ENCODE measurements at places on chromosomes 2 and 18. TPM values are rescaled to one million over a fixed set of nuclear protein-coding genes. Genes with fewer than 3 reads are reported as not detected.

- no peak for DNase-seq
- H3K4me1 ChIP-seq, result no peaks in the 10 kb centered on the region
- H3K36me3 ChIP-seq, result no peaks in the 10 kb centered on the region
- H3K4me3 ChIP-seq, result no peak overlapping the region
Measured at GRCh38 chr2:107407974-107408373, 418.7 kb upstream of the RGPD4 start.

DNA sequence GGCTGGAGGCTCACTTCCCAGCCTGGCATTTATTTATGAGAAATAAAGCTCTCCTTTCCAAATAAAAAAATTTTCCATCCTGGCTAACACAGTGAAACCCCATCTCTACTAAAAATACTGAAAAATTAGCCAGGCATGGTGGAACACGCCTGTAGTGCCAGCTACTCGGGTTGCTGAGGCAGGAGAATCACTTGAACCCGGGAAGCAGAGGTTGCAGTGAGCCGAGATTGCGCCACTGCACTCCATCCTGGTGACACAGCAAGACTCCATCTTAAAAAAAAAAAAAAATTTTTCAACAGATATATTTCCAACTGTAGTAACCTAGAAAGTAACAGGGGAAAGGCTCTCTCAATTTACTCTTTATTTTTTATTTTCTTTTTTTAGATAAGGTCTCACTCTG is 6.1 kb upstream of the PCBP1 start:
- DNase-seq, result peak; percentile 8
- peaks cover 73% of the 10 kb centered on the region for H3K36me3 ChIP-seq
- H3K27me3 ChIP-seq, result no peaks in the 10 kb centered on the region
- peaks cover 33% of the 10 kb centered on the region for H3K4me1 ChIP-seq
- no peak overlapping the region for H3K4me3 ChIP-seq

GRCh38 chr2:167254721-167255120 is 366.4 kb downstream of the XIRP2 start:
- H3K4me3 ChIP-seq, result no peak overlapping the region
- no peak overlapping the region for H3K27ac ChIP-seq
- no peaks in the 10 kb centered on the region for H3K4me1 ChIP-seq
- H3K36me3 ChIP-seq, result no peaks in the 10 kb centered on the region
- no peak for DNase-seq

DNA sequence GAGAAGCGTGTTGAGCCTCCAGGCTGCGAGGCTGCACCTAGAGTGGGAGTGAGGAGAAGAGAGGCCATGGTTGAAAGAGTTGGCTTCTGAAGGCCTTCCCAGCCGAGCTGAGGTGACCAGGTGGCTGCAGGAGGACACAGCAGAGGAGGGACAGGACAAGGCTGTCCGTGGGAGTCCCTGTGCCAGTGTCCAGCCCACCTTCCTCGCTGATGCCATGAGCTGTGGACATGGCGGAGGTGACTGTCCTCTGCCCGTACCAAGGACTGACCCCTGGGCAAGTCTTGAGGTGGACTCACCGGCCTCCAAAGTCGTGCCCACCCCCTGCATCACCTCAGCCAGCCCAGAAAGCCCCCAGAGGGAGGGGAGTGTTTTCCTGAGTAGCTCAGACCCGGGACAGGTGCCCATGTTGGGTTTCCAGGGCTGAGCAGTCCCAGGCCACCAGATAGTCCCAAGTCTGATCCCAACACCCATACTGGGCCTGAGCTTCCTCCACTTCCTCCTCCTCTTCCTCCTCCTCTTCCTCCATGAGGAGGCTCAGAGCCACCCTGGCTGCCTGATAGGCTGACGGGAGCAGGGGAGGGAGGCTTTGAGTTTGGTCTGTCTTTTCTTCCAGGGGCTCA is 43.0 kb upstream of the FOSL2 start:
- no peak overlapping the region for H3K27ac ChIP-seq
- H3K36me3 ChIP-seq, result no peaks in the 10 kb centered on the region
- H3K4me3 ChIP-seq, result no peak overlapping the region
- H3K27me3 ChIP-seq, result no peaks in the 10 kb centered on the region
- peaks cover 14% of the 10 kb centered on the region for H3K4me1 ChIP-seq

- no peak overlapping the region for H3K27ac ChIP-seq
- peaks cover 3% of the 10 kb centered on the region for H3K4me1 ChIP-seq
- H3K27me3 ChIP-seq, result no peaks in the 10 kb centered on the region
- DNase-seq, result no peak
- H3K4me3 ChIP-seq, result no peak overlapping the region
- no peaks in the 10 kb centered on the region for H3K36me3 ChIP-seq
Measured at GRCh38 chr18:13291299-13291698, 72.7 kb downstream of the LDLRAD4 start.

DNA sequence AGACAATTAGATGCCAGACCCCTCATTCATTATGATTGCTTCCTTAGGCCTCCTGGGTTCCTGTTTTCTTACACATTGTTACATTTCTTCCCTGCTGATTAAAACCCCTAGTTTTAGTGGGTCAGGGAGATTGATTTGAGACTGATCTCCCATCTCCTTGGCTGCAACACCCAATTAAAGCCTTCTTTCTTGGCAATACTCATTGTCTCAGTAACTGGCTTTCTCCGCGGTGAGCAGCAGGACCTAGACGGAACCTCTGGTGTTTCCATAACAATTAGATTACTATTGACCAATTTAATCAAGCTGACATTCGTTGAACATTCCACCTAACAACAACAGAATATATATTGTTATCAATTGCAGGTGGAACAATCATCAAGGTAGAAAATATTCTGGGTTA is 1676.4 kb upstream of the SLC39A10 start:
- H3K27me3 ChIP-seq, result no peaks in the 10 kb centered on the region
- no peaks in the 10 kb centered on the region for H3K4me1 ChIP-seq
- no peaks in the 10 kb centered on the region for H3K36me3 ChIP-seq
- no peak overlapping the region for H3K27ac ChIP-seq
- no peak for DNase-seq
- H3K4me3 ChIP-seq, result no peak overlapping the region

- no peak overlapping the region for H3K27ac ChIP-seq
- peaks cover 3% of the 10 kb centered on the region for H3K4me1 ChIP-seq
- H3K36me3 ChIP-seq, result no peaks in the 10 kb centered on the region
- no peaks in the 10 kb centered on the region for H3K27me3 ChIP-seq
- no peak overlapping the region for H3K4me3 ChIP-seq
Measured at GRCh38 chr2:18598848-18599484, 9.6 kb upstream of the NT5C1B start.

GRCh38 chr2:102166189-102166845 is 20.5 kb upstream of the IL1RL2 start:
- H3K27ac ChIP-seq, result no peak overlapping the region
- peaks cover 31% of the 10 kb centered on the region for H3K4me1 ChIP-seq
- no peaks in the 10 kb centered on the region for H3K27me3 ChIP-seq
- H3K4me3 ChIP-seq, result no peak overlapping the region

- no peak overlapping the region for H3K27ac ChIP-seq
- no peaks in the 10 kb centered on the region for H3K4me1 ChIP-seq
- H3K36me3 ChIP-seq, result no peaks in the 10 kb centered on the region
- H3K27me3 ChIP-seq, result no peaks in the 10 kb centered on the region
Measured at GRCh38 chr2:204239411-204240165, 303.0 kb downstream of the ICOS start.

DNA sequence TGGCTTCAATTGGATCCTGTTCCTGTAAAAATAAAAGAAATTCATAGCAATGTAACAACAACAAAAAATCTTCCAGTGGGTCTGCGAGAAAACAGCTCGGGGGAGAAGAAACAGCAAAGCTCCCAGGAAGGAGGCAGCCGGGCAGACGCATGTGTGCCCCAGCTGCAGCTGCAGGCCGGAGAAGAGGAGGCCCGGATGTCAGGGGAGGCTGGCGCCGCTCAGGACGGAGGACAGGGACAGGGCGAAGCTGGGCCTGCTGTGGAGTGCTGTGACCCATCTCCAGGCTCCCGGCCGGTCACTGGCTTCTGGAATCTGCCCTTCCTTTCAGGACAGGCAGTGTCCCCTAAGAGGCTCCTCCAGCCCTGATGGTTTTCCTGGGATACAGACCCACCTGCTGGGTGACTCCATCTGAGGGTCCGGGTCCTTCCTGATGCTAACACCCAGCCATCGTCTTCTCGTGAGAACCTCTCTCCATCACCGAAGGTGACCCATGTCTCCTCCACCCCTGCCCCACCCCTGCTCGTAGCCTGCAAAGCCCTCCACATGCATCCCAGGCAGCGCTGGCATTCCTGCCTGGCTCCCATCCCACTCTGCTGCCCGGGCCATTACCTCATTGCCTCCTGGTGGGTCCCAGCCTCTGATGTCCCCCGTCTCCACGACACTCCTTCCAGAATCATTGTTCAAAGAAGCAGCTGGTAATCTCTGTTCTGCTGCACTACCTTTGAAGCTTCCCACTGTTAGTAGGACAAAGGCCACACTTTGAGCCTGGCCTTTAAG is 145.4 kb upstream of the TWIST2 start:
- no peaks in the 10 kb centered on the region for H3K27me3 ChIP-seq
- H3K27ac ChIP-seq, result no peak overlapping the region
- no peak overlapping the region for H3K4me3 ChIP-seq
- no peaks in the 10 kb centered on the region for H3K36me3 ChIP-seq
- DNase-seq, result no peak

- no peaks in the 10 kb centered on the region for H3K4me1 ChIP-seq
- H3K36me3 ChIP-seq, result no peaks in the 10 kb centered on the region
- H3K4me3 ChIP-seq, result no peak overlapping the region
- no peak for DNase-seq
- no peaks in the 10 kb centered on the region for H3K27me3 ChIP-seq
Measured at GRCh38 chr2:224598678-224599077, 13.5 kb upstream of the CUL3 start.

DNA sequence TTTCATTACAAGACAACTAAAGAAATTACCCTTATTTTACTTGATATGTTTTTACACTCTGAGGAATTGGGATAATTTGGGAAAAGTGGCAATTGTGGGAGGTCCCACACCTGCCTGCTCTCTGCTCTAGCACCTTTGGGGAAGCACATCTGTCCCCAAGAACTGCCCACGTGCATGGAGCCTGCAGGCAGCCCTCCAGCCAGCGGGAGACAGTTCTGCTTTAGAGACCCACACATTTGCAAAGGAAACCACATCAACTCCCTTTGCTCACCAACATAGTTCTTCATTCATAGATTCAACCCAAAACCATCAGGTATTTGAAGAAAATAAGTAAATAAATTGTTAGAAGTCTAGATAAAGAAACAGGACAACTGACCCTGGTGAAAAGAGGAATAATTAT is 239.9 kb upstream of the ID2 start:
- no peak overlapping the region for H3K27ac ChIP-seq
- no peaks in the 10 kb centered on the region for H3K27me3 ChIP-seq
- peaks cover 18% of the 10 kb centered on the region for H3K4me1 ChIP-seq

DNA sequence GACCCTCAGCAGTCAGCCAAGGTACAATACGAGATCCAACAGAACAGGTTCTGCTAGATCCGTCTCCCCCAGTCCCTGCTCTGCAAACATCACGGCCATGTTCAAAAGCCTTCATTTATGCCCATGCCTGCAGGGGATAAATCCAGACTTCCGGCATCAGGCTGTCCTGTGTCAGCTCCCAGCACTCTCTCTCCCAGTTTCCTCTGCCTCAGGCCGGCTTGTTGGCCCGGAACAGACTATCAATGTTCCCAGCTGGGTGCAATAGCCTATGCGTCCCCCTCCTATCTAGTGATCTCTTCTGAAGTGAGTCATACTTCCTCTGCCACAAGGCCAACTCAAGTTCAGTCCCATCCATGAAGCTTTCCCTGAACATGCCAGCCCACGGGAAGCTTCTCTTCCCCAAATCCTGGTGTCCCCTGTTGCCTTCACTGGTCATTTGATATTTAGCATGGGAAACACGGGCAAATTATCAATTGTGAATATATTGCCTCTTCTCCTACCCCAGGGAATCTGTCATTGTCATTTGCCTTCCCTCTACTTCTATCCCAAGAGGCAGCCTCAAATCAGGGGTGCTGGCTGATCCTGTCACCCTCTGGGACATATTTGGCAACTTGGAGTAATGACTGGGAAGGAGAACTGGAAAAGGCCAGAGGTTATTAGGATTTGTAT is 51.1 kb downstream of the CAPN13 start:
- H3K27me3 ChIP-seq, result peaks cover 40% of the 10 kb centered on the region
- H3K4me3 ChIP-seq, result no peak overlapping the region
- H3K4me1 ChIP-seq, result peaks cover 7% of the 10 kb centered on the region
- H3K36me3 ChIP-seq, result no peaks in the 10 kb centered on the region

GRCh38 chr2:235382179-235382578 is 111.7 kb upstream of the AGAP1 start:
- peaks cover 3% of the 10 kb centered on the region for H3K4me1 ChIP-seq
- DNase-seq, result no peak
- H3K27me3 ChIP-seq, result no peaks in the 10 kb centered on the region
- no peaks in the 10 kb centered on the region for H3K36me3 ChIP-seq
- H3K27ac ChIP-seq, result no peak overlapping the region

DNA sequence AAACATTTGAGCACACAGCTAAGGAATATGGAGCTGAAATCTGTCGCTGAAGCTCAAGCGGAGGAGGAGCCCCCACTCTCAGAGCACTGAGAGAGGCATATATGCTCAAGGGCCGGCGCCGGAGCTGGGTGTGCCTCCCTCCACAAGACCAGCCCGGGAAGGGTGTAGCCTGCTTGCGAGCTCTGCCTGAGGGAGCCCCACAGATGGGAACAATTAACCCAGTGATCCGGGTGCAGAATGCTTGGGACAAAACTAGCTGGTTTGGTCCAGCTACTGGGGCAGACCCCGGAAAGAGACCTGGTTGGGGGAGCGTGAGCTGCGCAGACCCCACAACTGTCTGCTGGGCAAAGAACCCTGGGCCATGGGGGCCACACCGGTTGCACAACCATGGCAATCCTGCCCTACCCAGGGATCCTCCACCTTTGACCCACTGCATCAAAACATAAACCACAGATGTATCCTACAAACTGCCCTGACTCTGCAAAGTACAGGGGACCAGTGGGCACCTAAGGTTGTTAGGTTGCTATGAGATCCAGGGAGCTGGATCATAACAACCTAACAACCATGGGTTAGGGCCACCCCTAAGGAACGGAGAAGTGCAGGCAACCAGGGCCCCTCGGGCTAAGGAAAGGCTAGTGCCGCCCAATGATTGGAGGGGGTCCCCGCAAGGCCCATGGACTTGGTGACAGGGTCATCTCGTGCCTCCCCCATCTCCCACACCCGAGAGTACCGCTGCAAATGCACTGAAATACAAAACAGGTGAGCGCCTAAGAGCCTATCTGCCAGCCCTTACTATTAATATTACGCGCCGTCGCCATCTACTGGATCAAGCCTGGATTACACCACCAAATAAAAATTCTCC is 53.4 kb upstream of the SCN1A start:
- DNase-seq, result no peak
- no peaks in the 10 kb centered on the region for H3K4me1 ChIP-seq
- no peaks in the 10 kb centered on the region for H3K36me3 ChIP-seq
- no peaks in the 10 kb centered on the region for H3K27me3 ChIP-seq
- H3K4me3 ChIP-seq, result no peak overlapping the region
- H3K27ac ChIP-seq, result no peak overlapping the region

LYPD1 gene
- not detected for total RNA-seq

DLGAP1 gene
- 4.7 TPM for total RNA-seq

EMILIN1 gene
- total RNA-seq, result 13.8 TPM

FZD7 gene
- 31.3 TPM for total RNA-seq

BOLL gene
- total RNA-seq, result not detected

SERPINB8 gene
- 64.2 TPM for total RNA-seq

AGXT gene
- total RNA-seq, result 0.80 TPM

CIB4 gene
- not detected for total RNA-seq

SIX3 gene
- total RNA-seq, result not detected

PTPRN gene
- not detected for total RNA-seq
